ENCODE measurements at places on chromosomes 3 and 15.

DNA sequence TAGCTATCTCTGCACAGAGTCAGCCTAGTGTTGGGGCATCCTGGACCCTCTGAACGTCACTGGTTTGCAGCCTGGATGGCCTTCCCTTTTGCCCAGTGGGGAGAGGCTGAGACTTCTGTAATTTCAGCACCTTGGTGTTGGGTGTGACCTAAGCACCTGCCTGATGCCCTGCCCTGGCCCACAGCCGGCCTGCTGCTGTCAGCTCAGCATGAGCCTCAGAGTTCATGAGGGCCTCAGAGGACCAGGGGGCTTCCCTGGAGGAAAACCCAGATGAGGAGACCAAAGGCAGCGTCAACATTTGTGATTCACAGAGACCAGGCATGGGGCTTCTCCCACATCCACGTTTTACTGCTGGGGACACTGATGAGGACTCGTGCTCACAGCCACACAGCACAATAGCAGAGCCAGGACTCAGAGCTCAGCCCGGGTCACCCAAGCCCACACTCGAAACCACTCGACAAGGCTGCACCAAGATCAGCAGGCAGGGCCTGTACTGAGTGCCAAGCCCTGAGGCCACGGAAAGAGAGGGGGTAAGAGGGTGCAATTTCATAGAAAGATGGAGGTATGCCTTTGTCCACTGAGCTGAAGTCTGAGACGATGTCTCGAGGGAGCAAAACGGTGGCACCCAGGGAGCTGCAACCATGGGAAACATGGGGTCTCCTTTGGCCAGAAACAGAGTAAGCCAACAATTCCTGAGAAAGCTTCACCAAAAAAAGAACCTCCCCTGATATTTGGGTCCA is 9.9 kb upstream of the GP9 start:
- DNase-seq, result no peak

- peak; percentile 84 for DNase-seq
Observed at GRCh38 chr15:23857028-23857641, 170.0 kb upstream of the NDN start.

DNA sequence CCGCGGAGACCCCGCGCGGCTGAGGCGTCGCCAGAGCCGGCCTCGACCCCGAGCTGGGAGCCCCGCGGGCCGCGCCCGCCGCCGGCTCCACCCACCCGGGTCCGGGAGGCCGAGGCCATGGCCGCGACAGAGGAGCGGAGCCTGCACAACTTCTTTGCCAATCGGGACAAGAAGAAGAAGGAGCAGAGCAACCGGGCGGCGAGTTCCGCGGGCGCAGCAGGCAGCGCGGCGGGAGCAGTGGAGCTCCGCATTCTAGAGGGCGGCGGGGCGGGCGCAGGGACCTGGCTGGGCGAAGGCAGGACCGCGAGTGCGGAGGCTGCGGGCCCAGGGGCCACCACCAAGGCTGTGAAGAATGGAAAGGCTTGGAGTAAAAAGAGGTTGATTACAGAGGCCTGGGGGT is 37.6 kb upstream of the EPHA6 start:
- DNase-seq, result no peak

DNA sequence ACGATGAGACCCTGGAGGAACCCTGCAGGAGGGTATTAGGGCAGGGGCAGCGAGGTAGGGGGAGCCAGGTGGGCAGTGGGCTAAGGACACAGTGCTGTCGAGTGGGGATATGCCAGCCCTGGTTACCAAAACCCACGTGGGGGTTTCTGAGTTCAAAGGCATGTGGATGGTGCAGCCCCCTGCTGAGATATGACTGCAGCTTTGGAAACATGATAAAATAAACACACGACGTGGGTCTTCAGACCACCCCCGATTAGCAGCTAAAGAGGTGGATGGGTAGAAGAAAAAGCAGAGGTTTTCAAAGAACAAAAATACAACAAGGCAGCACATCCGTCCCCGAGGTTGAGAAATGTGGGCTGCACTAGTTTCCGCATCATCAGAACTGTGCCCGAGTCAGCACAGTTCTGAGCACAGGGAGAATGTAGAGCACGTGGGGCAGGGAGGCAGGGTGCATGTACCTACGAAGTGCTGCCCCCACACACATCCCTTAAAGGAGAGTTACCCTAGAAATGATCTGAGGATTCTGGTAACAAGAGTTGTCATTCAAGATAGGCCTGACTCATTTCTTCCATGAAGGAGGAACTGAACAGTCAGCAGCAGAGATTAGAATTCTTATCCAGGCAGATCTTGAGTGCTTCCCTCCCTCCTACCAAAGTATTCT is 121.3 kb downstream of the RPLP1 start:
- DNase-seq, result no peak

DNA sequence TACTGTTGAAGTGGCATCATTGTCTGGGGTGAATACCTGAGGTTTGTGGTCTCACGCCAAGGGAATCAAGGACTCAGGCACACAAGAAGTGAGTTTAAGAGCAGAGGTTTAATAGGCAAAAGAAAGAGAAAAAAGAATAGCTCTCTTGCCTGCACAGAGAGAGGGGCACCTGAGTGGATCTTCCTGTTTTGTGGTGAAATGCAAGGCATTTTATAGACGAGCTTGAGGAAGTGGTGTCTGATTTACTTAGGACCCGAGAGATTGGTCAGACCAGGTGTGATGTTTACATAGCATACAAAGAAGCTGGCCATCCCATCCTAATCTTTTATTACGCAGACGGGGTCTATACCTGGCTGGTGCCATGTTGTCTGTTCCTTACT is 13.2 kb downstream of the CCR5 start:
- no peak for DNase-seq

DNA sequence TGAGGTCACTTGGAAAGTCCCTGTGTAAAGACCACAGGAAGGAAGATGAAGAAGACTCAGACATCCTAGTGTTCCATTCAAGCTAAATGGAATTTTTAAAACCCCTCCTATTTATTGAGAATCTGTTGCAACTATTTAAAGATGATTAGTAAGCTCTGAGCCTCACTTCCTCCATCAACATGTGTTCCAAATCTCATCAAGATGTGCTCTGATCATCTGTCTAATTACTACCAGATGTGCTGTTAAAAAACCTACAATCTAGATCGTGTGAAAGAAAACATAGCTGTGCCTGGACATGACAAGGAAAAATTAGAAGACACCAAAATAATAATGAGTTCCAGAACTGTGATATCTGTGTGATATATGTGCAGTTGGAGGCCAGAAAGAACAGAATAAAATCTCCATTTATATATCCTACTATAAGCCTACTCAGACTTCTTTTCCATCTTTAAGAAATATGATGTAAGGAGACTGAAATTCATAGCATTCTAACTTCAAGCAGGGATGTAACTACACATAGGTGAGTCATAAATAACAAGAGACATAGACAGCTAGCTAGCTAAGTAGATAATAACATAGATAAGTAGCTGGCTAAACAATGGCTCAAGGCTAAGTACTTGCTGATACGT is 7.8 kb downstream of the XPC start:
- no peak for DNase-seq

- DNase-seq, result no peak
Observed at GRCh38 chr3:42079701-42080452, 11.3 kb upstream of the TRAK1 start.

All from T47D (cell line).